ENCODE measurements at places on chromosomes 2 and 18. TPM values are rescaled to one million over a fixed set of nuclear protein-coding genes. Genes with fewer than 3 reads are reported as not detected.

Gene MRO
- 4.9 TPM for total RNA-seq

- H3K36me3 ChIP-seq: no peaks in the 10 kb centered on the region
- no peaks in the 10 kb centered on the region for H3K27me3 ChIP-seq
- H3K27ac ChIP-seq: no peak overlapping the region
- H3K4me3 ChIP-seq: no peak overlapping the region
Measured at GRCh38 chr2:6394276-6394675, 471.4 kb downstream of the CMPK2 start.

GRCh38 chr18:62403120-62403519, 78.0 kb downstream of the TNFRSF11A start:
- H3K27ac ChIP-seq: no peak overlapping the region
- no peak overlapping the region for H3K4me3 ChIP-seq
- peaks cover 12% of the 10 kb centered on the region for H3K4me1 ChIP-seq
- no peaks in the 10 kb centered on the region for H3K27me3 ChIP-seq

DNA sequence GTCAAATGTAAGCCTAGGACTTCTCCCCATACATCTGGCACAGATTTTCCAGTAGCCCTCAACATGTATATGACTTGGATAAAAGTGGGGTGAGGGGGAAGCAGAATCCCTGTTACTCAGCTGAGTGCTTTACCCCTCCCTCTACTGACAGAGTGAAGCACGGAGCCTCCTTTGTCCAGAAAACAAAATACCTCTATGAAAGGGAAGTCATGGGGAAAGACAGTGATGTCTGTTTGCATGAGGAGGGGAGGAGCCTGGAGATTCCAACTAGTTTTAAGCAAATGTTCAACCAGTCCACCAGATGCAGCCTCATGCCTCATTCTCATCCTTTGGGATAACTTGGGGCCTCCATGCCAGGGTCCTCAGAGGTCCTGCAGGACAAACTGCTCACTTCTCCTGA, 203.9 kb downstream of the SMAD2 start:
- no peaks in the 10 kb centered on the region for H3K27me3 ChIP-seq
- H3K4me1 ChIP-seq: no peaks in the 10 kb centered on the region
- H3K27ac ChIP-seq: no peak overlapping the region
- H3K36me3 ChIP-seq: no peaks in the 10 kb centered on the region
- H3K4me3 ChIP-seq: no peak overlapping the region
- DNase-seq: no peak

- peaks cover 50% of the 10 kb centered on the region for H3K4me1 ChIP-seq
- H3K4me3 ChIP-seq: no peak overlapping the region
- H3K27ac ChIP-seq: no peak overlapping the region
- DNase-seq: no peak
- no peaks in the 10 kb centered on the region for H3K36me3 ChIP-seq
Measured at GRCh38 chr2:60844105-60844504, 37.3 kb upstream of the REL start.

- H3K27me3 ChIP-seq: no peaks in the 10 kb centered on the region
- no peak overlapping the region for H3K27ac ChIP-seq
- H3K36me3 ChIP-seq: no peaks in the 10 kb centered on the region
- no peaks in the 10 kb centered on the region for H3K4me1 ChIP-seq
- no peak for DNase-seq
- no peak overlapping the region for H3K4me3 ChIP-seq
Measured at GRCh38 chr2:28558158-28558820, 62.4 kb downstream of the PLB1 start.

Gene INO80B
- 86.9 TPM for total RNA-seq

Gene MYL1
- not detected for total RNA-seq

Gene TBC1D8
- total RNA-seq: 2.3 TPM

Gene UNC80
- total RNA-seq: 0.04 TPM

DNA sequence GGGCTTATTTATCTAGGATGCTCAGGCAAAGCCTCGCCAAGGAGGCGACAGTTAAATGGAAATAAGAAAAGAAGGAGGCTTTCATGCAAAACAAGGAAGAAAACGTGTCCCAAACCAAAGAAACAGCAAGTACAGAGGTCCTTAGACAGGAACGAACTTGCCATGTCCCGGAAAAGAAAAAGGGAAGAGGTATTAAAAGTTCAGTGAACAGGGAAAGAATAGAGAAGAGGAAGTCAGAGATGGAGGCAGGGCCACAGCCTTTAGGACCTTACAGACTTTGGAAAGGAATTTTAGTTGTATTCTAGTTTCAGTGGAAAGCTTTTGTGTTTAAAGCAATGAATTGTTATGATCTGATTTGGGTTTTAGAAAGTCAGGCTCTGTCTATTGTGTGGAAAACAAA, 22.1 kb downstream of the IKZF2 start:
- H3K4me3 ChIP-seq: no peak overlapping the region
- H3K27ac ChIP-seq: no peak overlapping the region
- no peaks in the 10 kb centered on the region for H3K27me3 ChIP-seq
- DNase-seq: no peak
- H3K36me3 ChIP-seq: no peaks in the 10 kb centered on the region

Gene RND3
- not detected for total RNA-seq

- no peaks in the 10 kb centered on the region for H3K27me3 ChIP-seq
- no peak overlapping the region for H3K4me3 ChIP-seq
- peaks cover 68% of the 10 kb centered on the region for H3K36me3 ChIP-seq
- no peak overlapping the region for H3K27ac ChIP-seq
- DNase-seq: no peak
Measured at GRCh38 chr2:67400560-67401485, 3.7 kb downstream of the ETAA1 start.

- H3K4me3 ChIP-seq: no peak overlapping the region
- no peaks in the 10 kb centered on the region for H3K4me1 ChIP-seq
- DNase-seq: no peak
- H3K27ac ChIP-seq: no peak overlapping the region
Measured at GRCh38 chr2:37633234-37633633, 38.2 kb downstream of the CDC42EP3 start.

- no peaks in the 10 kb centered on the region for H3K4me1 ChIP-seq
- H3K27ac ChIP-seq: no peak overlapping the region
- no peaks in the 10 kb centered on the region for H3K27me3 ChIP-seq
- no peak for DNase-seq
Measured at GRCh38 chr2:183812091-183812490, 687.8 kb downstream of the NUP35 start.

DNA sequence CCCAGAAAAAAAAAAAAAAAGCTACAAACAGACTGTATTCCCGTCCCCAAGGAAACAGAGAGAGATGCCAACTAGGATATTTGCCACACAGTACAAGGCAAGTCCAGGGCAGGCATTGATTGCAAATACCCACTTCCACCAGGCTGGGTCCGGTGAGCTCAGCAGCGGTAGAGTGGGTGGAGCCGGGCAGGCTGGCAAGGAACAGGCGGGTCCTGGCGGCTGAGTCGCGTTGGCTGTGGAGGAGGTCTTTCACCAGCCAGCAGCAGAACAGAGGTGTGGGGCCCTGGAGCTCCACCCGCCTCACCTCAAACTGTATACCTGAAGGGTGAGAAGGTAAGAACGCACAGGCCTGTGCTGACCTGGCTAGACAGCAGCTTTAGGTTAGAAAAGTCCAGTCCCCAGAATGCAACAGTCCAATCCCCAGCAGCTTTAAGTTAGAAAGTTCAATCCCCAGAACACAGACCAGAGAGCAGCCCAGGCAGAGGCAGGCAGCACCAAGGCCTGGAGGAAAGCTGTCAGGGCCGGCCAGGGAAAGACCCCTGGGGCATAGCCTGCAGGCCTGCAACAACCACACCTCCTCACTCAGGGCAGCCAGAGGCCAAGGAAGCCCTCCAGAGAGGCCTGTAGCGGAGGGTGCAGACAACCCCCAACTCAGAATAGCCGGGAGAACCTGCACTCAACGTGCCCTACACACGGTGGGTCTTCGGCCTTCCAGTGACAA, 21.9 kb upstream of the MTERF4 start:
- H3K27ac ChIP-seq: no peak overlapping the region
- no peak overlapping the region for H3K4me3 ChIP-seq
- DNase-seq: no peak
- H3K4me1 ChIP-seq: no peaks in the 10 kb centered on the region
- H3K36me3 ChIP-seq: peaks cover 19% of the 10 kb centered on the region
- H3K27me3 ChIP-seq: no peaks in the 10 kb centered on the region

GRCh38 chr2:224287531-224287930, 114.4 kb downstream of the FAM124B start:
- DNase-seq: no peak
- H3K27ac ChIP-seq: no peak overlapping the region

GRCh38 chr2:74887445-74887951, 53.6 kb downstream of the HK2 start:
- H3K4me1 ChIP-seq: no peaks in the 10 kb centered on the region
- peaks cover 96% of the 10 kb centered on the region for H3K36me3 ChIP-seq
- no peak overlapping the region for H3K4me3 ChIP-seq
- no peaks in the 10 kb centered on the region for H3K27me3 ChIP-seq
- DNase-seq: no peak
- H3K27ac ChIP-seq: no peak overlapping the region

Gene SLC4A3
- total RNA-seq: not detected

Gene TFCP2L1
- total RNA-seq: not detected

- H3K27me3 ChIP-seq: no peaks in the 10 kb centered on the region
- no peaks in the 10 kb centered on the region for H3K4me1 ChIP-seq
- H3K36me3 ChIP-seq: no peaks in the 10 kb centered on the region
- no peak for DNase-seq
- H3K27ac ChIP-seq: no peak overlapping the region
- H3K4me3 ChIP-seq: no peak overlapping the region
Measured at GRCh38 chr18:55647331-55647730, 59.3 kb upstream of the TCF4 start.

DNA sequence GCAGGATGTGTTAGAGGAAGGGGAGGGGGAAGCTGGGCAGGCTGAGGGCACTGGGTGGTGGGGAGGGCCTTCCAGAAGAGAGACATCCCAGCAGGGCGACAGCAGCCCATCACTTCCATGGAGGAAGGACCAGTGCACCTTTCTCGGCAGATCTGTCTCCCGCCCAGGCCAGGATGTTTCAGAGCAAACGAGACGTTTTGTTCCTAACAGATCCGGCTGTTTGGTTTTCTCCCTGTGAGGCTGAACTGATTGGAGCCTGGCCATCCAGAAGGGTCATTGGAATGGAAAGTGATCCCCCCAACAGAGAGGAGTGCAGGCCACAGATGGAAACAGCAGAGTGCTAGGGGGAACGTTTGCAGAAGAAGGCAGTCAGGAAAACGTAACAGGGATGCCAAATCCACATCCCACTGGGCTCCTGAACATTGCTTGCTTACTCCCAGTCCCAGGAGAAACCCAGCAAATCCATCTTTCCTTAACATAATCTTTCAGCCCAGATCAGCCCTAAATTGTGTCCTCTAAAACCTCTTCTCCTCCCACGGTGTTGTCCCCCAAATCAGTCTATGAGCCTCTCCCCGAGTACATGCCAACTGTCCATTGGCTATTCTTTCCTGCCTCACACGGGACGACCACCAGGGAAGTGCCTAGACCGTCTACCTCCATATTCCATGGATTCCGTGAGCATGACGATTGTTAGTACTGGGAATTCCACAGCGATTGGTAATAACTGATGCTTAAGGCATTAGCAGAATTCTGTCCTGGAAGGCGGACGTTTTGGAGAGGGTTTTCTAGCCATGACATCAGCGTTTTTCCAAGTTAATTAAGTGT, 126.8 kb downstream of the SEPTIN10 start:
- no peak overlapping the region for H3K4me3 ChIP-seq
- H3K27me3 ChIP-seq: no peaks in the 10 kb centered on the region
- no peak for DNase-seq
- H3K27ac ChIP-seq: no peak overlapping the region

Gene CHMP3
- total RNA-seq: 34.4 TPM

Gene ANKRD62
- total RNA-seq: not detected
